ENCODE measurements at places on chromosomes 3 and 15.

DNA sequence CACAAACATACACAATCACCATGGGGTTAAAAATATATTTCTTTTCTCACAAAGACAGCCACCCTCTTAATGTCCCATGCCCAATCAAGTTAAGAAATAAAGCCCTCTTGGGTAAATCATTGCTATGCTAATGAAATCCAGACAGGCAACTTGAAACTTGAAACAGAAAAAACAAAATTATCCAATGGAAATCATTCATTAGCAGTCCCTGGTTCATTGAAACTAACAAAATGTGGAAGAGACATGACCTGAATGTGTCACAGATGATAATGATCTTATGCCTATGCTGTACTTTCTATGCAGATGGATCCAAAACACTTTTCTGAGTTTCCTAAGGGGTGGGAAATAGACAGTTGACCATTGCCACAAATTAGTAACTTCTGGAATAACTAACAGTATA is 983.7 kb downstream of the MCTP2 start:
- DNase-seq, result no peak

DNA sequence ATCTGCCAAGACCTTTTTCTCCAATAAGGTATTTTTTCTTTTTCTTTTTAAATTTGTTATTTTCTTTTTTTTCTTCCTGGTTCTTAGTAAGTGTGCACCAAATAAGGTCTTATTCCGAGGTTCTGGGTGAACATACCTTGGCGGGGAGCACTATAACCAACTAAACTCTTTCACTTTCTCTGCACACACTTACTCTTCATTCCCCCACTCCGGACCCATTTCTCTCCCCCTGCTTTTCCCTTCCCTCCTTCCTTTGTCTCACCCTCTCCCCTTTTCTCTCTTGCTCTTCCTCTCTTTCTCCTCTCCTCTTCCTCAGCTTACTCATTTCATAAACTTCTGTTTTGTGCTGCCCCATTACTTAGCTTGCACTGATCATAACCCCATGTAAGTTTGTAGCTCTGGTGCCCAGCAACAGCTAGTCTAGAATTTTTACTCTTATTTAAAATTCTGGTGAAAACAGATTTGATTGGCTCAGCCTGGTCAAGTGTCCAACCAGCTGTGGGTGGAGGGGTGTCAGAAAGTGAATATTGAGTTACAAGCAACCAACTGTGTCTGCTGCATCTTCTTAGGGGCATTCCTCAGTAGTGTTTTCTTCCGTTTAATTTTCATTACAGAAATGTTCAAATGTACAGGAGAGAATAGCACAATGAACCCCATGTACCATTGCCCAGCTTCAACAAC is 297.5 kb downstream of the SHQ1 start:
- no peak for DNase-seq

- no peak for DNase-seq
These were observed 319.8 kb upstream of the UMPS start for GRCh38 chr3:124410471-124410870.

DNA sequence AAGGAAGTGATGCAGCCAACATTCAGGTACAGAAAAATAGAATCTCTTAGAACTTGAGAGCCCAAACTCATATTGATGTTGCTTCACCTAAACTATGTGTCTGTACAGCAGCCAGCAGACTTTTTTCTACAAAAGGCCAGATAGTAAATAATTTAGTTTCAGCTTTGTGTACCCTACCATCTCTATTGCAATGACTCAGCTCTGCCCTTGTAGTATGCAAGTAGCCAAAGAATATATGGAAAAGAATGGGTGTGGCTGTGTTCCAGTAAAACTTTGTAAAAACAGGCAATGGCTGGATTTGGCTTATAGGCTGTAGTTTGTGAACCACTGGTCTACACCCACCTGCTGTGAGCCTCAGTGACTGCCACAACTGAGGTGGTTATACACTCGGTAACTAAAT is 392.5 kb upstream of the RARB start:
- no peak for DNase-seq

GRCh38 chr3:194310060-194310835 is 40.9 kb downstream of the CPN2 start:
- no peak for DNase-seq

Measured in frontal cortex (tissue), 4 donors.